GM12892 (cell line): ENCODE measurements at places on chromosomes 7 and 10.

DNA sequence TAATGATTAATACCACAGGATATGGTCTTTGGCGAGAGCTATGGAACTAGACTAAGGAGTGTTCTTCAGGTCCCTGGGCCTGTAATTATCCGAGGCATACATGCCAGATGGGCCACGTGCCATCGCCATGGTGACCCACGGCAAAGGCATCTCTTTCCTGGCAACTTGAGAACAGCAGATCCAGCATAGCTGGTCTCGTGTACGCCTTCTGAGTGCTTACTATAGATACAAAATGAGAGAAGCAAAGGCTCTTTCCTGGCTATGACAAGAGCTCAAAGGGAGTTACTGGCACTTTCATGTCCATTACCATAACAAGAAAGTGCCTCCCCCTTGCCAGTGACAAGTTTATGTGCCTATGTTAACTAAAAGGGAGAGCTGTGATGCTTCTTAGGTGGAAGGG is 26.0 kb upstream of the GLI3 start:
- no peak for DNase-seq

DNA sequence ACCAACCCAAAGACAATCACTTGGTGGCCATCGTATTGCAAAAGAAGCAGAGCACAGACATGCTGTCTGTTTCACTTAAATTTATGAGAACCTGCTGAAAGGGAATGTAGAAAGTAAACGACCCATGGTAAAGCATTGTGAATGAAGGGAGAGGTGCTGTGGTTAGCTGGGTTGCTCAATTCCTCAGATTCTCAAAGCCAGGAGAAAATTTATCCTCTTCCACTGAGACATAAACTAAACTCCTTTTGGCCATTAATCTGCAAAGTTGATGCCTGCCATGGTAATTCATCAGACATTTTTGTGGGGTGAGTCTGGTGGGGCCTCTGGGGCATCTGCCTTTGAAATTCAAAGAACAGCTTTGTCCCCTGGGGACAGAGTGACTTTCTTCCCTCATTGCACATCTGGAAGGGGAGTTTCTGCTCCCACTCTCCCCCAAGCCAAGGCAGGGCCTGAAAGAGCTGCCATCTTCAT is 951.0 kb downstream of the LRMDA start:
- DNase-seq: no peak

DNA sequence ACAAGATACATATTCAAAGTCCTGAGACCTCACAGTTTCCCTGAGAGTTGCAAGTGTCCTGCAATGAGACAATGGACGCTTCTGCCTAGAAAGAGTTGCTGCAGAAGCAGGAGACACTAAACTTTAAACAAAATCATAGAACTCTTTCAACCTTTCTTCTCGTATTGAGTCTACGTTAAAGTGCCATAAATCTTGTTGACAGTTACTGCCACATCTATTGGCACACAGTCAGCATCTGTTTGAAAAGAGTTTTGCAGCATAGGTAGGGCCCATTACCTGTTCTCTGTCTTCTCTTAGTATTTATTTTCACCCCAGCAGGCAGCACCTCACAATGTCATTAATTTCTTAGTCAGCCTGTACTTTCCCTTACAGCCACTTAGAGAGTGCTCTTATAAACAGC is 335.3 kb upstream of the ETV1 start:
- no peak for DNase-seq

GRCh38 chr7:27164367-27165088 is 809 bp downstream of the HOXA9 start:
- no peak for DNase-seq

- DNase-seq: no peak
Observed at GRCh38 chr10:50385624-50386023, 134.3 kb upstream of the ASAH2 start.

- no peak for DNase-seq
Observed at GRCh38 chr10:115866691-115867090, 406.3 kb downstream of the GFRA1 start.

DNA sequence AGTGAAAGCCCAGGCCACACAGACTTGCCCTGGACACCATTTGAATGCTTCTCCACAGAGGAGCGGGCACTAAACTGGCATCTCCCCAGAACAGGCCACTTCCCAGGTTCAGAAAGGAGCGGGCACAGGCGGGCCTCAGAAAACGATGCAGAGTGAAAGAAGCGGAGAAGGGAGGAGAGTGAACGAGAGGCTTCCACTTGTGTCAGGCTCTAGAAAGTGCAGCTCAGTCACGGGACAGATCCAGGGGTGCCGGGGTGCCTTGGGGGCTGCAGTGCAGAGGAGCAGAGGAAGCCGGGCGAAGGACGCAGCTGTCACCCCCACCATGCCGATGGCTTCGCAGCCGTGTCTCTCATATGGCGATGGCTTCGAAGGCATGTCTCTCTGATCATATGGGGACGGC is 26.1 kb upstream of the PRKAR1B start:
- DNase-seq: no peak

- DNase-seq: no peak
Observed at GRCh38 chr10:29131952-29132547, 156.8 kb upstream of the LYZL1 start.

DNA sequence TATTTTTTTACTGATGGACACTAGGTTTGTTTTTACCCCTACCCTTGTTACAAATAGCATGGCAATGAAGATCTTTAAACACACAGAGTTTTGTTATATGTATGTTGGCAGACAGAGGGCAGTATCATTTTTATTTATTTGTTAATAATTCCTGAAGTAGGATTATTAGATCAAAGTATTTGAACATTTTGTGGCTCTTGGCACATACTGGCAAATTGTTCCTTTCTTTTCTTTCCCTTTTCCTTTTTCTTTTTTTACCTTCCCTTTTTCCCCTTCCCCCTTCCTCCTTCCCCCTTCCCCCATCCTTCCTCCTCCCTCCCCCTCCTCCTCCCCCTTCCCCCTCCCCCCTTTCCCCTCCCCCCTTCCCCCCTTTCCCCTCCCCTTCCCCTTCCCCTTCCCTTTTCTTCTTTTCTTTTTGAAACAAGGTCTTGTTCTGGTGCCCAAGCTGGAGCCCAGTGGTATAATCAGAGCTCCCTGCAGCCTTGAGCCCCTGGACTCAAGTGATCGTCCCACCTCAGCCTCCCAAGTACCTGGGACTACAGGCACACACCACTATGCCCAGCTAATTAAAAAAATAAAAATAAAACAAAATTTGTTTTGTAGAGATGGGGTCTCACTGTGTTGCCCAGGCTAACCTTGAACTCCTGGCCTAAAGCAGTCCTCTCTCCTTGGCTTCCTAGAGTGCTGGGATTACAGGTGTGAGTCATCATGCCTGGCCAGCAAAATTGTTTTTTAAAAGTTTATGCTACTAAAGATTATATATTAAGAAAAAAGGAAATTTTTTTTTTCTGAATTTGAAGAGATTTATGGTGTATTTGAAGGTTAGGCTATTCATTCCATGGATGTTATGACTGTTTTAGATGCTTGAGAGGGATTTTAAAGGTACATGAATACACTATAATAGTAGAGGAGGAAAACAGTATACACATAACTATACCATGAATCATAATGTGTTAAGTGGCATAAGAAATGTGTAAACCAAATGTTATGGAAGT is 39.3 kb downstream of the SEPTIN7 start:
- no peak for DNase-seq

DNA sequence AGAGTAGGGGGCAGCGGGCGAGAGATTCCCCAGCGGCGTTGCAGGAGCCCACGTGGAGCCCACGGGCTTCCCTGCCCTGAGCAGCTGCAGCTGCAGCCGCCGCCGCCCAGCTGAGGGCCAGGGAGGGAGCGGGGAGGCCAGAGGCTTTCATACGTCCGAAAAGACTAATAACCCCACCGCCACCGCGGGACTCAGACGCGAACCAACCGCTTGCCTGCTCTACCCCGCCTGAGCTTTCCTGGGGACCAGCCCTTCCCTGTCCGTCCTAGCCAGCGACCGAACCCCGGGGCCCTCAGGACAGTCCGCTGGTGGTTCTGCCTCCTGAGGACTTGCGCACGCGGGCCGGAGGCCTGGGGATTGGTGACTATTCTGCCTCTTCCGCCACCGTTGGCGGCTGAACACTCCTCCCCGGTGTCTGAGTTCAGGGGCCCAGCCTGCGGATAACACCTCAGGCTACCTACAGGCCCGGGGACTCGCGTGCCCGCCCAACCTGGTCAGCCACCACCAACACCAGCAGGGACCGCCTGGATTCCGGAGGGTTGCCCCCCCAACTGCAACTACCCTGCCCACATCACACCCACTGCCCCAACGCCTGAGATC is 18.4 kb downstream of the IFT22 start:
- no peak for DNase-seq

- no peak for DNase-seq
Observed at GRCh38 chr10:29820890-29821461, 186.2 kb upstream of the SVIL start.

DNA sequence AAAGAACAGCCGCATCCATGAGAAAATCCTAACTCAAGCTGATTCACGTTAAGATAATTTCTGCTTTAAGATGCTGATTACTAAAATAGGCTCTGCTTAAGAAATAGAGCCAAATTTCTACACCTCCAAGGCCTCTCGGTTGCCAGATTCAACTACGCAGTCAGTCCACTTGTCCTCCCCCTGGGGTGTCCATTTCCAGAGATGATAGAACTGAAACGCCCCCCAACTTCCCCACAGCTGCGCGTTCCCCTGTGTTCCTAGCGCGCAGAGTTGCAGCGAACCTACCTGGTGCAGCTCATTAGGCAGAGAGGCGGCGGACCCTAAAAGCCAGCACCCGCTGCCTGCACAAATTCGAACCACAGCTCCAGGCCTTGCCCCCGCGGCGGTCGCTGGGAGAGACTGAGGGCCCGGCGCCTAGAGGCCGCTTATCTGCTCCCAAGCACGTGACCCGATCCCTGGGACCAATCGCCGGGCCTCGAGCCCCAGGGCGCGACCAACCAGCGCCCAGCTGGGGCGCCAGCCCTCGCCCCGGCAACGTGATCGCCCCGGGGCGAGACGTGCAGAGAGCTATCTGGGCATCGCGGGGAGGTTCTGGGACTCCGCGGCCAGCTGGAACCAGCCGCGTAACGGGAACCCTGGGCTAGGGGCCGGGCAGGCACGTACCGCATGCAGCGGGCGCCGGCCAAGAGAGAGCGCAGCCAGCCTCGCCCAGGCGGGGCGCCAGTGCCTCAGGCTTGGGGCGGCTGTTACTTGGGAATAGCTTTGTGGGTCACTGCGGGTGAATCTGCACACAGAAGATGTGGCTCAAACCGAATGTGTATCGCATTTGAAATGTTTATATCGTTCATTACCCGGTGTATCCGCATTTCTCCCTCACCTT is at the start of gene PPP1R3C:
PPP1R3C (minus strand) TSS at position 401 of the 880 bp plus-strand sequence; CDS start at position 299, 102 bp downstream.
- DNase-seq: peak; percentile 18

- DNase-seq: no peak
Observed at GRCh38 chr7:120353171-120353570, 80.2 kb downstream of the KCND2 start.

- DNase-seq: no peak
Observed at GRCh38 chr7:2471396-2471795, 4.8 kb downstream of the GRIFIN start.

DNA sequence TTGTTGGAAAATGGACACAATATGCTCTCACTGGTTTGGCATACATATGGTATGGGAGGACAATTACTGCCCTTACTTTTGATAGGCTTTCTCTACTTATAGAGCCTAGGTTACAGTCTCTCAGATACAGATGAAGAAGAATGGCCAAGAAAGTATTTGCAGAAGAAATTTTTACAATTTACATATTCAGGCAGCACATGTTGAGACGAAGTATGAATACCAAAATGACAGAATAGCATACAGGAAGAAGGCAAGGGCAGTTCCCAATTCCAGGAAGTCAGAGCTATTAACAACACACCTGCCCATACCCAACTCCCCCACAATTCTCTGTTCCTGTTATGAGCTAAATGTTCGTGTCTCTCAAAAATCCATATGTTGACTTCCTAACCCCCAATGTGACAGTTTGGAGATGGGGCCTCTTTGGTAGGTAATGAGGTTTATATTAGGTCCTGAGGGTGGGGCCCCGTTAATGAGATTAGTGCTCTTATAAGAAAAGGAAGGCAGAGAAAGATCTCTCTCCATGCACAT is 67.8 kb downstream of the DOCK4 start:
- DNase-seq: no peak

GRCh38 chr10:61847087-61847486 is 54.4 kb upstream of the ARID5B start:
- DNase-seq: no peak

DNA sequence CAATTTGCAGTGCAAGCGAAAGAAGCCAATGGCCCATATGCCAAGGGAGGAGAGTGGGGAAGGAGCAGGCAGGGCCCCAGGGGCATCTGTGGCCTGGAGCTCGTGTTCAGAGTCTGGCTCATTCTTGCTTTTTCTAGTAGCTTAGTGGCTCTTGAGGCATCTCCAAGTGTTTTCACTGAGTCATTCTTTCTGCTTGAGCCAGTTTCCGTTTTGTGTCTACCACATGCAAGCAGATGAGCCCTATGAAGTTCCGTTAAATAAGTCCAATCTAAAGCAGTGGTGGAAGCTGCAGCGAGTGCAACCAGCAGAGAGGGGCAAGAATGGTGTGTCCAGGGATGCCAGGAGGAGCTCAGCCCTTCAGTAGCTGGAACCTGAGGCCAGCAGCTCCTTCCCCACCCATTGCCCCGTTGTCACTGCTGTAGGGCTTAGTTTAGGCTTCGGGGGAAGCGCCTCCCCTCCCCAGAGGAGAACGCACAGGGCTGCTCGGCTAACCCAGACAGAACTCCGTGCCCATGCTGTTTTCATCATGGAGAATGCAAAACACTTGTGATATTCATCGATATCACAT is 57.4 kb upstream of the EBF3 start:
- DNase-seq: no peak

GRCh38 chr10:78565841-78566240 is 502.9 kb upstream of the ZMIZ1 start:
- DNase-seq: no peak

DNA sequence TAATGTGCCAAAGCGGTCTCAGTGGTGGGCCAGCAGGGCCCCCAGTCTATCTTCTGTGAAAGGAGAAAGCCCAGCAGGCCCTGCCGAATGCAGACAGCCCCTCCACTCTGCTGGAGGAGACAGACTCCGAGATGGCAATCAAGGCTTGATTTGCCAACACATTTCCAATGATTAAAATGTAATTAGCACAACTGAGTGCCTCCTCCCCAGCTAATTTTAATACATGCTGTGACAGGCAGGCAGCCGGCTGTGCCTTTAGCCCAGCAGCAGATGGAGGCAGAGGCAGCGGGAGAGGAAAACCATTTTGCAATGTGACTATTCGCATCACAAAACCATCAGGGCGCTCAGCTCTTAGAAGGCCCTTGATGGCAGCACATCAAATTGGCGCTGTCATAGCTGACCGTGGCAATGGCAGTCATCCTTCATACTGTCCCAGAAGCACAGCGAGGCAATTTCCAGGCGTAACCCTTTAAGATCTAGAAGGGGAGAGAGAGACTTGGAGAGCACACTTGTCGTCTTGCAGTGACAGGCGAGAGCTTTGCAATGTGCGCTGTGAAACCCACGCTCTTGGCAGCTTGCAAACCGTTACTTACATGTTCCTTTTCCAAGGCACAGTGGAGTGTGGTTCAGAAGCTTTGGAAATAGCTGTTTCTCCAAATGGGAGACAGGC is 714.8 kb upstream of the GALNT17 start:
- DNase-seq: no peak
